Pulmonary artery endothelial cell (primary cell): ENCODE measurements at places on chromosomes 6 and 20.
A peak's percentile ranks its signal among the peaks of the same experiment; 100 is the strongest.

DNA sequence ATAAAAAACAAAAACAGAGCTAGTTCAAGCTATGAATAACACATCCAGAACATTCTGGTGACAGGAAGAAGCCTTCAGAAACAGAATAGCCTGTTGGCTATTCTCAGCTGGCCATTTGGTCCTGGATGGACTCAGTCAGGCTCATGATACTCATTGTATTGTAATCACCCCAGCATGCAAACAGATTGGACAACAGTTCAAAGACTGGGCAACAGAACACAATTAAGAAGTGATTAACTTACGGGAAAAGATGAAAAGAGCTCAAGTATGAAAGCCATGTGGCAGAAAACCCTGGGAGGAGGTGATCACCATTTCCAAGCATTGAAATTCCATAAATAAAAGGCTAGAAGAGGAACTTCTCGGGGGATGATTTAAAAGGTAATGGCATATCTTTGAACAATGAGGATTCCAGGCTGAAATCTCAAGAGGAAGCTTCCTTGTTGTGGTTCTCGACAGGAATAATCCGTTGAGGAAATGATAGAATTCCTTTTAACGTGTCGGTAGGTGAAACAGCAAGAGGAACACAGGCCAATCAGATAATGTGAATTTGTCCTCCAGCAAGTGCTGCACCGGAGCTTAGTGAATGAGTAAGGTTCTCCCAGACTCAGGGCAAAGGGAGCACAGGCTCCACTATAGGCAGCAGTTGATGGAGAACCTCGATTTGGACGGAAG is 172.4 kb downstream of the BCAS1 start:
- DNase-seq: peak; percentile 71

DNA sequence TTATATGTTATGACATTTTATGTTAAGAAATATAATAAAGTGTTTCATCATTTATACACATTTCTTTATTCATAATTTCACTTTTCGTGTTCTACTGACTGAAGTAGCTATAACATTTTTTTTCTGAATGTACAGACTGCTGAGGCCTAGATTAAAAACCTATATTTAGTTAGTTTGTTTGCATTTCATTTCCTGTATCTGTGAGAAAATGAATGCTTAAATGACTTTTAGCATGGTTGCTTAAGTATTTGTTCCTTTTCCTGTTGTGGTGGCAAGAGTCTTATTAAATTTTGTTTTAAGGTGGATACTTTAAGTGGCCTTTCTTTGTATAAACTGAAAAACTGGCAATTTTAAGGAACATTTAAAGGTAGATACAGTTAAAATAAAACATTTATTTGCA is 779.7 kb upstream of the MAN1A1 start:
- no peak for DNase-seq

GRCh38 chr6:118651282-118652050 is at the start of gene CEP85L:
CEP85L (minus strand) TSS chr6:118651591; CDS start chr6:118651269, 322 bp downstream.
- DNase-seq: peak; percentile 65

GRCh38 chr20:42775037-42775436 is 414.7 kb downstream of the PTPRT start:
- no peak for DNase-seq

DNA sequence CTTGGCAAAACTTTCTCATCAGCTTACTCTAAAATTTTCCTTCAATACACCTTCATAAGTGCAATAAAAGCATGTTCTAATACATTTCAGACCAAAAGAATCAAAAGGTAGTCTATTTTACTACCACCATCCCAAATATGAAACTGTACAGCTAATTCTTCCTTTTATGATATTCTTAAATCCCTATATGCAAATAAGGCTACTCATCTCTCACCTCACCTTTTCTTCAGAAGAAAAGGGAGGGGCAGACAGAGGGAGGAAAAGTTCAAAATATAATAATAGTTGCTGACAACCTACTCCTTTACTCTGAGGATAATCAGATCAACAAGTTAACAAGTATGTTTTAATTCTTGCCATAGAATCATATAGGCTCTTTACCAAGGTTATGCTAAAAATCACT is 7.4 kb downstream of the C6orf120 start:
- no peak for DNase-seq

GRCh38 chr6:5174244-5174643 is 86.5 kb downstream of the LYRM4 start:
- no peak for DNase-seq

GRCh38 chr6:167558246-167559177 is 233.6 kb downstream of the TTLL2 start:
- DNase-seq: no peak

GRCh38 chr6:168884646-168885086 is 369.0 kb downstream of the THBS2 start:
- DNase-seq: no peak

GRCh38 chr20:13255356-13255755 is 34.3 kb downstream of the ISM1 start:
- no peak for DNase-seq

- DNase-seq: no peak
Measured at GRCh38 chr6:166346965-166347364, 4.6 kb upstream of the SFT2D1 start.

DNA sequence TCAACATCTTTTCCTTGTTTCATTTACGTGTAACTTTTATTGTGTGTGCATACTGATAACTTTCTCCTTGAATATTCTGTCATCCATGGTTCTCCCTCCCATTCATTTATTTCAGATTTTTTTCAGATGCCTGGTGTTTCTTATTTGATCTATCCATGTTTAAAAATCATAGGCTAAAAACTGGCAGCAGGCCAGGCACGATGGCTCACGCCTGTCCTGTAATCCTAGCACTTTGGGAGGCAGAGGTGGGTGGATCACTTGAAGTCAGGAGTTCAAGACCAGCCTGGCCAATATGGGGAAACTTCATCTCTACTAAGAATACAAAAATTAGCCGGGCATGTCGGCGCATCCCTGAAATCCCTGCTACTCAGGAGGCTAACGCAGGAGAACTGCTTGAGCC is 31.1 kb downstream of the ABT1 start:
- DNase-seq: no peak

GRCh38 chr6:26264547-26264946 is 100.5 kb upstream of the BTN3A2 start:
- no peak for DNase-seq

GRCh38 chr20:51321343-51322163 is 221.0 kb downstream of the NFATC2 start:
- no peak for DNase-seq

DNA sequence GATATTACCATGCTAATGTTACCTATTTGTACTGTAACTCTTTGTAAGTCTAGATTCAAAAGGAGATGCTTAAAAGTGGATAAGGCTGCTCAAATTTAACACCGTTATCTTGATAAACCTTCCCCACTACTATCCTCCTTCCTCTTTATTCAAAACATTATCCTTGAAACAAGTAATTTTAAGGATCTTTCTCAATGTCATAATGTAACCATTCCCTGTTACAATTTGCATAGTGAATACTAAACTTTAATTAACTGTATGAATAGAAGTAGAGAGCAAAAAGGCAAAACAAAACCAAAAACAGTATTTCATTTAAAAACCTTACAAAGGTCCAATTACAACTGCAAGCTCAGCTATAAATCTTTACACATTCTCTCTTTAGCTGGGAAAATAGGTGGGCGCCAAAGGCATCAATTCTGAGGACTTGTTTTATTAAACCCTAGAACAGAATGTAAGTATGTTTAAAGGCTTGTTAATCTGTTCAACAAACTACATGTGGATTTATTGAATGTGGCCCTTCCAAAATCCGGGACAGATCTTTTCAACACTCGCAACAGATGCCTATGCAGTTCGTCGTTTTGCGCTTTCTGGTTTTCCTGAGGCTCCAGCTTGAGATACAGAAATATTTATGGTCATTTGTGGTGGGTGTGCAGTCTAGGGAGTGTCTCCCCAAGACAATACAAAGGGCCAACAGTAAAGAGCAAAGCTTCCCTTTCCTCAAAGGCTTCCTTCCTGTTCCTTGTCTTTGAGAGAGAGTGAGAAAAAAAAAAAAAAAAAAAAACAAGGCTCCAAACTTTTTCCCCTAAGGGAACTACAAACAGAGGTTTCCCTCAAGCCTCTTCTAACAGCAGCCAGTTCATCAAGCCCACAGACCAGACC is 15.1 kb downstream of the KIF13A start:
- no peak for DNase-seq

DNA sequence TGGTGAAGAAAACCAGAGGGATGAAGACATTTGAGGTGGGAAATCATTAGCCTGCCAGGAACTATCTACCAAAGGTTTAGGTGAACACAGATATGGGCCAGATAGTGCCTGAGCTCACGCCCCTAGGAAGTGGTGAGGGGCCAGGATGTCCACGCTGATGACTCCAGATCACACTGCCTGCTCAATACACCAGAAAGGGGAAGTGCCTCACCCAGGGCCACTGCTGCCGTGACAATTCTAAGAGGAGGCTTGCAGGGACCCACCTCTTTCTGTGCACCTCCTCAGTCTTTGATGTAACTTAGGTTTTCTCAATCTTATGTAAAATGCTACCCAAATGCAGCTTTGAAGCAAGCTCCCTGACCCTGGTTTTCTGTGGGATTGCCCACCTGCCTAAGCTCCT is 5.4 kb upstream of the RAB44 start:
- DNase-seq: no peak

DNA sequence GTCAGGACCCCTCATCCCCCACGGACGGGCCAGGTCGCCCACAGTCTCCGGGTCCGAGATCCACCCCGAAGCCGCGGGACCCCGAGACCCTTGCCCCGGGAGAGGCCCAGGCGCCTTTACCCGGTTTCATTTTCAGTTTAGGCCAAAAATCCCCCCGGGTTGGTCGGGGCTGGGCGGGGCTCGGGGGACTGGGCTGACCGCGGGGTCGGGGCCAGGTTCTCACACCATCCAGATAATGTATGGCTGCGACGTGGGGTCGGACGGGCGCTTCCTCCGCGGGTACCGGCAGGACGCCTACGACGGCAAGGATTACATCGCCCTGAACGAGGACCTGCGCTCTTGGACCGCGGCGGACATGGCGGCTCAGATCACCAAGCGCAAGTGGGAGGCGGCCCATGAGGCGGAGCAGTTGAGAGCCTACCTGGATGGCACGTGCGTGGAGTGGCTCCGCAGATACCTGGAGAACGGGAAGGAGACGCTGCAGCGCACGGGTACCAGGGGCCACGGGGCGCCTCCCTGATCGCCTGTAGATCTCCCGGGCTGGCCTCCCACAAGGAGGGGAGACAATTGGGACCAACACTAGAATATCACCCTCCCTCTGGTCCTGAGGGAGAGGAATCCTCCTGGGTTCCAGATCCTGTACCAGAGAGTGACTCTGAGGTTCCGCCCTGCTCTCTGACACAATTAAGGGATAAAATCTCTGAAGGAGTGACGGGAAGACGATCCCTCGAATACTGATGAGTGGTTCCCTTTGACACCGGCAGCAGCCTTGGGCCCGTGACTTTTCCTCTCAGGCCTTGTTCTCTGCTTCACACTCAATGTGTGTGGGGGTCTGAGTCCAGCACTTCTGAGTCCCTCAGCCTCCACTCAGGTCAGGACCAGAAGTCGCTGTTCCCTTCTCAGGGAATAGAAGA is 978 bp downstream of the HLA-A start:
- DNase-seq: no peak

GRCh38 chr6:123263981-123264380 is 267.9 kb downstream of the CLVS2 start:
- no peak for DNase-seq

DNA sequence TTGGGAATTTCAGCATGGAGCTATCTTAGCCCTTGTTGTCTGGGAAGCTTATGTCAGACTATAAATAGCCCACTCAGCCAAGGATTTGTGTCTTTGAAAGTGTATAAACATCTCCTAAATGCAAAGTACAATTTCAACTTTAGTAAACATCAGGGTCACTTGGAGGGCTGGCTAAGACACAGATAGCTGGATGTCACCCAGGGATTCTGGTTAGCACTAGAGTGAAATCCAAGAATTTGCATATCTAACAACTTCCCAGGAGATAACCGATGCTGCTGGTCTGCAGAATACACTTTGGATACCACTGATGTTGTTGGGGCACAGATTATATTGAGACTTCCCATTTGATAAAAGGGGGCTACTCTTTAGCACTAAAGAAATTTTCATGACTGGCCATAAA is 130.9 kb downstream of the PAX1 start:
- DNase-seq: no peak

DNA sequence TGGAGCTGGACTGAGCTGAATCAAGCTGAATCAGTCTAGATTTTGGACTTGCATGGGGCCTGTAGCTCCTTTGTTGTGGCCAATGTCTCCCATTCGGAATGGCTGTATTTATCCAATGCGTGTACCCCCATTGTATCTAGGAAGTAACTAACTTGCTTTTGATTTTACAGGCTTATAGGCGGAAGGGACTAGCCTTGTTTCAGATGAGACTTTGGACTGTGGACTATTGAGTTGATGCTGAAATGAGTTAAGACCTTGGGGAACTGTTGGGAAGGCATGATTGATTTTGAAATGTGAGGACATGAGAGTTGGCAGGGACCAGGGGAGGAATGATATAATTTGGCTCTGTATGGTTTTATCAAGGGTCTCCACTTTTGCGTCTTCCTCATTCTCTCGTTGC is 3.0 kb upstream of the TMEM170B start:
- DNase-seq: no peak

DNA sequence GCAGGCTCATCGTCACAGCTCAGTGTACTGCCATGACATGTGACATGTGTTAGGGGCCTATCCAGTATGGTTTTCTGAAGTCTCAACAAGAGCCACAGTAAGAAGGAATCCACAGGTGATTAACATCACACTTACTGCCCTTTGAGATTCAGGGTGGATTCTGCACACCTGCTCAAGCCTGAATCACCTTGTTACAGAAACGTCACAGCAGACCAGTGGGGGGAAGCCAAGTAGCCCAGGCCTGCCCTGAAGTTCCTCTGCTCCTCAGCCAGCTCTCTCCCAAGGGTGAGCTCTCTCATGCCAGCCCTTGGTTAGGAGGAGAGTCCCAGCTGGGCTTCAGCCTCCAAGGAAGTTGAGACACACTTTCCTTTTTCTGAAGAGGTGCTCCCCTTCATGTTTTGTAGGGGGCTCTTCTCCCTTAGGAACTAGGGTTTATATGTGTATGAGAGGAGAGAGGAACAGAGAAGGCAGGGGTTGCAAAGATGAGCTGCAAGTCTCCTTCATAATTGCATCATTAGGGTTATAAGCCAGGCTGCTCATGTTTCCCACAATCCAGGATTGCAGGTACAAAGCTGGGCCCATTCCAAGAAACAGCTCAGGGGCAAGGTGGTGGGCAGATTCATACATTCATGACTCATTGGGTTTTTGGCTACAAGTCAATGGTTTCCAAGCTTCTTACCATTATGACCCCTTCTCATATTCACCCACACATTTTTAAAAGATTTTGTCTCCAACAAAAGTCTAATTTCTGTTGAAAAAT is 11.6 kb downstream of the GSS start:
- no peak for DNase-seq

GRCh38 chr6:100479179-100480035 is 14.7 kb upstream of the SIM1 start:
- no peak for DNase-seq

GRCh38 chr6:30881392-30882203 is 2.7 kb upstream of the DDR1 start:
- DNase-seq: no peak

- no peak for DNase-seq
Measured at GRCh38 chr20:9889270-9889981, 50.5 kb upstream of the PAK5 start.

- DNase-seq: peak; percentile 64
Measured at GRCh38 chr6:129672881-129673631, 36.9 kb downstream of the ARHGAP18 start.
